Fibroblast of skin of right quadriceps (primary cell): ENCODE measurements at places on chromosomes 1 and 21.

DNA sequence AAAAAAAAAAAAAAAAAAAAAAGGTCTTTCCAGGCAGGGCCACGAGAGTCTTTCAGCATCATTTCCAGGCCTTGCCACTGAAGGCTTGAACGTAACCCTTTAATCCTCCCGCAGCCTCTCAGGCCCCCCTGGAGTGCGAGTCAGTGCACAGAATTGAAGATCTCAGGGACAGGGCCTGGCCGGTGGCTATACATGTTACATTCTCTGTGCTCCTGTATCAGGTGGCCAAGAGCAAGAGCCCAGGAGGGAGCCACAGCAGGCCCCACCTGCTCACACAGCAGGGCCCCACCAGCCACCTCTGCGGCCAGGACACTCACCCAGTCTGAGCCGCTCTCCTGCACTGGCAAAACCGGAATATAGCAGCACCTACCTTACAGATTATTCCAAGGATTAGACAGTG lies 34.1 kb upstream of the SLC25A33 start:
- no peak for DNase-seq

DNA sequence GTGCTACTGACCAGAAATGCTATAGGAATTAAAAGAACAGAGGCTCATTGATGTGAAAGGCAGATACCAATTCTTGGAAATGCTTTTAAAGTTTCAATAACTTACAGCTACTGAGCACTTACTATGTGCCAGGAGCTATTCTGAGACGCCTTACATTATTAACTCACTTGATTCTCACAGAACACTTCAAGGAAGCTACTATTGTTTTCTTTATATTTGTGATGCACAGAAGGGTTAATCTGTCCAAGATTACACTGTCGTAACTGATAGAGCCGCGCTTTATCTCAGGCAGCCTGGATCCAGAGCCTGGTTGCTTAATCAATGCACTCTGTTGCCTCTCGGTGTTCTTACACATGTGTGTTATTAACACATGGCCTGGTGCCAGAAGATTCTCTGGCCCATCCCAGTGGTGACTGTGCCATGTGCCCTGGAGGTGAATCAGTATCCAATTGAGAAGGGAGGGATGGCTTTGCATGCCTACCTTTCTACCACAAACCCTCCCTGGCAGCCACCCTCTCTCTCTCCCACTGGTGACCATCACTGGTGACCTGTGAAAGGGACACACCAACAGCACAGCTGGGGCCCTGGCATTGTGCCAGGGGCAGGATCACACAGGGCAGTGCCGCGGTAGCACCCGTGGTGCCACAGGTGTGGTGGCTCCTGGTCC lies 8.8 kb downstream of the FMO1 start:
- DNase-seq: peak; percentile 75

DNA sequence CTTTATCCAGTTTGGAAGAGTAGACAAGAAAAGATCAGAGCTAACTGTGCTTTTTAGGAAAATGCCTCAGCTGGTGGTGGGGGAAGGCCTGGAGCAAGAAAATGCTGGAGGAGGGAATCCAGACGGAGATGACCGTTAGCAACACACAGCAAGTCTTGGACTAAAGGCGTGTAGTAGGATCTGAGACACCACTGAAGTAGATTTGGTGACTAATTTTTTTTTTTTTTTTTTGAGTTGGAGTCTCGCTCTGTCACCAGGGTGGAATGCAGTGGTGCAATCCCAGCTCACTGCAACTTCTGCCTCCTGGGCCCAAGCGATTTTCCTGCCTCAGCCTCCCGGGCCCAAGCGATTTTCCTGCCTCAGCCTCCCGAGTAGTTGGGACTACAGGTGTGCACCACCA lies 41.2 kb downstream of the LPAR3 start:
- peak; percentile 91 for DNase-seq

DNA sequence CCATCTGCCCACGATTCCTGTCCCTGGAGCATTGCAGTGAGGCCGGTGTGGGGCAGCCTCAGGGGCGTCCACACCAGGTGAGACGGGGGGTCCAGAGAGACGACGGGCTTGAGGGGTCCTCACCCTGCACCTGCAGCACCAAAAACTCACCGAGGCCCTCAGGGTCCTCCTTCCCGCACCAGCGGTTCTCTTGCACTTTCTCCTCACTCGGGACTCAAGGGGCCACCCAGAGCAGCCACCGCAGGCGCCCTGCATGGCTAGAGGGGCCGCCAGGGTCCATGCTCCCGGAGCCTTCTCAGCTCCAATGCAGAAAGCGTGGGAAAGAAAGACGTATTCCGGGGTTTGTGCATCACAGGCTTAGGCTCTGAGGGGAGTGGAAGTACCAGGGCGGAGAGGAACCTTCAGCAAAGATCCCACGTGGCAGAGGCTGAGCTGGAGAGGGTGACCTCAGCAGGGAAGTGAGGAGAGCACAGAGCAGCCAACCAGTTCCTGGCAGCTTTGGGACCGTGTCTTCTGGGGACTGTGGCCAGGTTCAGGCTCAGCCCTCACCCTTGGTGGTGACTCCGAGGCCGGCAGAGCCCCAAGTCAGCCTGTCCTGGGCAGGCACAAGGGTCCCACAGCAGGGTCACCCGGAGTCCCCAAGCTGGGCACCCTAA lies 19.5 kb upstream of the COL6A2 start:
- peak; percentile 46 for DNase-seq

DNA sequence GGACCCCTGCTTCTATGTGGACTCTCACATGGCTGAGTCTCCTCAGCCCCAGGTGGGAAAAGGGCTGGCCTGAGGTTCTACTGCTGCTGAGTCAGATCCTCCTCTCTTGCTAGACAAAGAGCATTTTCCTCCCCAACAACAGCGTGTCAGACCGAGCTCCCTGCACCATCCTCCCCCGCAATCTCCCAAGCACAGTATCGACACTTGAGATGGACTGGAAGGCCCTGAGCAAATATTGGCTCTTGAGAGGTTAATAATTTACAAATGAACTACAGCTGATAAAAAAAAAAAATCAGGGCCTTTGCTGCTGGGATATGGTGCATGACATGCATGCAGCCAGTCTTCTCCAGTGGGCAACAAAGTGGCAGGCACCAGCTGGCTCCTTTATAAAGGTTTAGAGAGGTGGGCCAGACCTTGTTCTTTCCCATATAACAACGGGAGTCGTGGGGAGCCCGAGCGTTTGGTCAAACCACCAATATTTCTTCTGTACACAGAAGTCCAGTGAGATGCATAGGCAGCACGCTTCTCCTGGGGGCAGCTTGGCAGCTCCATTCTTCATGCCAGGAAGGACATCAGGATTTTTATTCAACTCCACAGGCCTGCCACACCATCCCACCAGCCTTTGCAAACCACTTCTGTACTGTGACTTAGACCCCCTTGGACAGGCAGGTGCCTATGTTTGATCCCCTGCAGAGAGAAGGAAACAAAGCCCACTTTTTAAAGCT lies 55.4 kb upstream of the CAMK1G start:
- DNase-seq: peak; percentile 38

GRCh38 chr1:96922181-96922580 lies 200.6 kb downstream of the PTBP2 start:
- DNase-seq: no peak

GRCh38 chr1:71618766-71619530 lies 538.1 kb upstream of the ZRANB2 start:
- no peak for DNase-seq

DNA sequence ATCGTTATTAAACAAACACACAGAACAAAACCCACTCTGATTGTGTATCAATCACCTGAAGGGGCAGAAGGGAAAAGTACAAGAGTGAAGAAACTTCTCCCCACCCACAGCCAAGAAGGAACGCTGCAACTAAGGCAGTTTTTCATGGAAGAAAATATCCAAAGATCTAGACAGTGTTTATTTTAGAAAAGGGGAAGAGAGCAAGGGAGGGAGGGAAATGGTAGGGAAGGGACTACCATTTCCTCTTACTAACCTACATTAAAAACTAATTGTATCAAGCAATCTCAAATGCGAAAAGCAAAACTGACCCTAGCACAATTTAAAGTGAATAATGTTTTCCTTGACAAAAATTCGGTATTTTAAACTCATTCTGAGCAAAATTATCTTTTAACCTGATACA lies 3.5 kb downstream of the NRIP1 start:
- DNase-seq: no peak

GRCh38 chr1:18934205-18935000 lies 22.1 kb downstream of the IFFO2 start:
- DNase-seq: no peak

DNA sequence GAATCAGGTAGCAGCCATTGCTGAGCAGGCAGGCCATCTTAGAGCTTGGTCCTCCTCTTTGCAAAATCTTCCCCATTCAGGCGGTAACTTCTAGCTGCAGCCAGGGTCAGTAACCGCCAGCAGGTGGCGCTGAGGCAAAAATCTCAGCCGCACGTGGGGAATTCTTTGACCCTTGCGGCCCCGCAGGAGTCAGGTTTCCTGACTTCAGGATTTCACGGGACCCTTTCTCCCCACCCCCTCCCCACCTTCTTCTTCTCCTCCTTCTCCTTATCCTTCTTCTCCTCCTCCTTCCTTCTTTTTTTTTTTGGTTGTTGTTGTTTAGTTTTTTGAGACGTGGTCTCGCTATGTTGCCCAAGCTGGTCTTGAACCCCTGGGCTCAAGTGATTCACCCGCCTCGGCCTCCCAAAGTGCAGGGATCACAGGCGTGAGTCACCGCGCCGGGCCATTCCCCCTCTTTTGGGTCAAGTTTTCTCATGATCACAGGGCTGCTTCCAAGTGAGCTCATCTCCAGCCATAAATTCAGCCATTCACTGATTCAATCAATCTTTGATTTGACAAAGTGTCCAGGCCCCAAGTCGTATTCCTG lies 33.4 kb upstream of the TENT5B start:
- DNase-seq: peak; percentile 47
